Stimulated activated CD4-positive, alpha-beta T cell treated with anti-CD3 and anti-CD28 coated beads, Interleukin-15, amount 100 ng/mL, for 48 hours (primary cell): ENCODE measurements at places on chromosomes 4 and X.

DNA sequence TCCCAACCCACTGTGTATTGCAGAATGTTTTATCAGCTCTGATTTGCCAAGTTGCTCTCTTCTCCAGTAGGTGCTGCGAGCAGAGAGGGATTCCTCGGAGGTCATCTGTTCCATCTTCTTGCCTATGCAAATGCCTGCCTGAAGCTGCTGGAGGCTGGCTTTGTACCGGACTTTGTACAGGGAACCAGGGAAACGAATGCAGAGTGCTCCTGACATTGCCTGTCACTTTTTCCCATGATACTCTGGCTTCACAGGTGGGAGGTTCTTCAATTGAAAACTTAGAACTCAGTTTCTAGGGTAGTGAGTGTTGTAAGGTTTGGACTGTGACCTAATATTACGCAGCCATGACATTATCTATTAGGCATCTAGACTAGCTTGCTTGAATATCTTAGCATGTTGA, 24.9 kb downstream of the AR start:
- no peak for DNase-seq

GRCh38 chr4:17293901-17294300, 218.0 kb downstream of the QDPR start:
- DNase-seq: no peak

DNA sequence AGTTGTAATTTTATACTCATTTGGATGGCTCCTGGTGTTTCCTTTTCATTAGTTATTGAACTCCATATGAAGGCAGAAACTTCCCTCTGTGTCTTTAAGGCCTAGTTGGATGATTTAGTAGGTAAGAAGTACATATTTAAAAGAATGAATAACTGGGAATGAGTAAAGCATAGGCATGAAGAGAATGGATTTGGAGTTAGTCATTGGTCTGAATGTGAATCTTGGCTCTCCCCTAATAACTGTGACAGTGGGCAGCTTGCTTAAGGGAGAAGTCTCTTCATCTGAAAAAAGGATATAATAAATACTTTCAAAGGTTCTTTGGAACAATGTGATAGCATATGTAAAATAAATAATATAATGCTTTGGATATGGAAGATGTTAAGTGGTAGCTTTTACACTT, 13.2 kb downstream of the SNX25 start:
- DNase-seq: no peak

GRCh38 chr4:37467223-37467622, 219.0 kb downstream of the RELL1 start:
- no peak for DNase-seq

GRCh38 chr4:68401231-68401630, 46.0 kb upstream of the TMPRSS11E start:
- DNase-seq: no peak

DNA sequence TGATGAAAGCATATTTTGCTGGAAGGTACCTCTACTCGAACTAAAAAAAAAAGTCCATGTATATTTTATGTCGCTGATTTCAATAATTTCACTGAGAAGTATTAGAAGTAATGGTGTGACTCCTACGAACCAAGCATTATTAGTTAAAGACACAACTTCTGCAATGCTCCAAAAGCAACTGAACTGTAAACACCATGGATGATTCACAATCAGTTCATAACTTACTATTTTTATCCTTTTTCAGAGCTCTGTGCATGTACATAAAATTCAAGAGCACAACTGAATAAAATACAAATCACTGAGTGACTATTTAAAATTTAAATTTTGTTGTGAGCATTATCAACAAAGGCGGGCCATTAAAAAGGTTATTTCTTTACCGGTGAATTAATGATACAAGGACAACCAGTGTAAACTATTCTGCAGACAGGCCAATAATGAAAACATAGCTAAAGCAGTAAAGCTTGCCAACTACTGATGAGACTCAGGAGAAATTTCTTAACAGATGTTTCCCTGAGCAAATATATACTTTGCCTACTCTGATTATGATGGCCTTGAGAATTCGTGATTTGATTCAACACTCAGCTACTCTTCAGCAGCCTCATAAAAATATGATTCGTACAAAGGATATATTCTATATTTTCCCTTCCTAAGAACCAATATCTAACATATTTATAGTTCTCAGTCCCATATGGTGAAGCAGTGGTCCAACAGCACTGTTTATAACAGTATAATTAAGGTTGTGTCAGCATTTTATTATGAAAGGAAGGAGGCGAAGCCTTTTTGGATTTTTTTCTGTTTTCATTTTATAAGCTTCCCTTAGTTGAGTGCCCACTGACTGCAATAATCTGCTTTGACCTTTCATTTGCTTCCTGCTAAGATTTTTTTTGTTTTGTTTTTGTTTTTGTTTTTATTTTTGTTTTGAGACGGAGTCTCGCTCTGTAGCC, 62.8 kb upstream of the NEIL3 start:
- DNase-seq: no peak

GRCh38 chr4:41466249-41466648, 71.7 kb upstream of the LIMCH1 start:
- DNase-seq: no peak

DNA sequence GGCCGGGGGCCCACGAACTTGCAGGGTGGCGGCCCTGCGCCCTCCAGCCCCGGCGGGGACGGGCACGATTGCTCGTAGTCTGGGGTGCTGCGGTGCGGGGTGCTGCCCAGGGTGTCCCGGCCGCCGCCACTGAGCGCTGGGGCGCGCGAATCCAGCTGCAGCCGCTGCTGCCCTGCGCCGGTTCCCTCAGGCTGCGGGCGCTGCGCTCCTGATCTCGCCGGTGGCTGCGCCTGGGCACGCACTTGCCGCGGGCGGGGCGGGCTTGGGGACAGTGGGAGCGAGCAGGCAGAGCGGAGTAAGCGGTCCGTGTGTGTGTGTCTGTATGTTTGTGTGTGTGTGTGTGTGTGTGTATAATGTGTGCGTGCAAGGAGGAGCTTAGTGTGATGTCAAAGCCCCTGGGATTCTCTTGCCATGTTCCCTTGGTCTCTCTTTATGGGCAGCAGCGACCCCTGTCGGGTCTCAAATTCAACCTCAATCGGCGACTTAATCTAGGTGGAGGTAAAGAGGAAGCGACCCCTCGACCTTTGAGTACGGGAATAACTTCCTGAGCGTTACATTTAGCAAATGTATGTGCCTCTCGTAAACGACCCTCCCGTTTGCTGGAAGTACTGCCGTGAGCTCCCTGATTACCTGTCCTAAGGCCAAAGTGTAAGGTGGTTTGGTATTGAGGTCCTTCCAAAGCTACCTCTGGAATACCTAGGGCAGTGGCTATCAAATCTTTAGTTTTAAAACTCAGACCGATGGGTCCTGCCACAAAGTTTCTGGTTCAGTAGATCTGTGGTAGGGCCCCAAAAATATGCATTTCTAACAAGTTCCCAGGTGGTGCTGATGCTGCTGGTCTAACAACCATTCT, at the start of gene RNF150:
Gene RNF150, minus strand, starts transcription at position 324 of the 853 bp plus-strand sequence.
- no peak for DNase-seq

DNA sequence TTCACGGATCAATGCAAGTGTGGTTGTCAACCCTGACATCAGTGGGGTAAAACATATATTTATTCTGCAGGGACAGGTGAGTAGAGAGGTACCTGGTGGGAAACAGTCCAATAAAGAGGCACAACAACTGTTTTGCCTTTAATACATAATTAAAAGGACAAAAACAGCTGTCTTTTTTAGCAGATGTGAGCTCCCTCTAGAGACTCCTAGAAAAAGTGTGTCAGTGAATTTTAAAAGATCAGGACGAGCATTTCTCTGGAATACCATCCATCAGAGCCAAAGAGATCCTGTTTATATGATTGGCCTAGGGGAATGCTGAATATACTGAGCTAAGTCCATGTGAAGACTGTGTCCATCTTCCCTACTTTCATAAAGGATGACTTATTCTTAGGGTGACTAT, 58.3 kb downstream of the TMEM144 start:
- DNase-seq: no peak

DNA sequence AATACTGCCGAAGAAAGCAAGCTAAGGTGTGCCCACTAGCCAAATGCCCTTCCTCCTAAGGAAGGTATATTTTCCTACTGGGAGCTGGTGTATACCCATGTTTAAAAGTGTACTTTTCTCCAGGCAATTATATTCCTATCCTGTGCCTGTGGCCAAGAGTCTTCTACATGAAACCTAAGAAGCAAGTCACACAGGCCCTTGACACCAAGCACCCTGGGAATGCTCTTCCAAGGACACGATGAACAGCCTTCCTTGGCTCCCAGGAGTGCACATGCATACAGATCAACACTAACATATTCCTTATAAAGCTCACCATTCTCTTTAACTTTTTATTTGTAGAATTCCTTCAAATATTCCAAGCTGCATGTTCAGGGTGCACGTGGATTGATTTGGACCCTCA, 17.3 kb upstream of the ARHGAP6 start:
- DNase-seq: no peak

GRCh38 chrX:110318664-110318968, 731 bp upstream of the AMMECR1 start:
- DNase-seq: no peak

GRCh38 chrX:1384658-1385252, 7.2 kb downstream of the SLC25A6 start:
- DNase-seq: no peak

DNA sequence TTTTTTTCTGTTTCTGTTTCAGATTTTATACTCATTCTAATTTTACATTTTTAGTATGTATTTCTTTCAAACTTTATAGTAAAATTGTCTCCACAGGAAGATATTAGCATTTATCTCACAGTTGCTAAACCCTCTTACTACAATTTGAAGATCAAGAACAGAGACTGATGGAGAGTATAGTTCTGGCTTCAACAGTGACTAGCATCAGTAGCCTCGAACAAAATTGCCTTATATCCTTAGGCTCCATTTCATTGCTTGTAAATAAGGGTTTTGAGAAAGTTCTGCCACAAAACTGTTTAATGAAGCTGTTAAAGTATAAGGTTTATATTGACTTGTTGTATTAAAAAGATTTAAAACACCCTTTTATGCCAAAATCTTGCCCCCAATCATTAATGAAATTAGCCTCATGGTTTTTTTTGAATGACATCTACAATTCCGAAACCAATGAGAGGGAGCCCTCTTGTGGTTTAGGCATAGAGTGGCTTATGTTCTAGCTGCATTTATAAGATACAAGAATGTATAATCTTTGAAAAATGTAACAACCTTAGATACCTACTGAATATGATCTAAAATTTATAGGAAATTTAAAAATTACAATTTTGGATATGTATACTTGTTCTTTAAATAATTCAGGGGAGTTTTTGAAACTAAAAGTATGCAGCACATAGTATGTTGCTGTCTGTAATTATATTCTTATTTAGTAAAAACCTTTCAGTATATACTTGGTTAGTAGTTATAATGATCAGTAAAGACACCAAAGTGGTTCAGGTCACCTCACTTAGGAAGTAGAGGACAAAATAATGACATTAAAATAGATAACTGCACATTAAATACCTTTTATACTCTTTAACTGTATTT, 109.8 kb upstream of the HPGD start:
- DNase-seq: no peak

DNA sequence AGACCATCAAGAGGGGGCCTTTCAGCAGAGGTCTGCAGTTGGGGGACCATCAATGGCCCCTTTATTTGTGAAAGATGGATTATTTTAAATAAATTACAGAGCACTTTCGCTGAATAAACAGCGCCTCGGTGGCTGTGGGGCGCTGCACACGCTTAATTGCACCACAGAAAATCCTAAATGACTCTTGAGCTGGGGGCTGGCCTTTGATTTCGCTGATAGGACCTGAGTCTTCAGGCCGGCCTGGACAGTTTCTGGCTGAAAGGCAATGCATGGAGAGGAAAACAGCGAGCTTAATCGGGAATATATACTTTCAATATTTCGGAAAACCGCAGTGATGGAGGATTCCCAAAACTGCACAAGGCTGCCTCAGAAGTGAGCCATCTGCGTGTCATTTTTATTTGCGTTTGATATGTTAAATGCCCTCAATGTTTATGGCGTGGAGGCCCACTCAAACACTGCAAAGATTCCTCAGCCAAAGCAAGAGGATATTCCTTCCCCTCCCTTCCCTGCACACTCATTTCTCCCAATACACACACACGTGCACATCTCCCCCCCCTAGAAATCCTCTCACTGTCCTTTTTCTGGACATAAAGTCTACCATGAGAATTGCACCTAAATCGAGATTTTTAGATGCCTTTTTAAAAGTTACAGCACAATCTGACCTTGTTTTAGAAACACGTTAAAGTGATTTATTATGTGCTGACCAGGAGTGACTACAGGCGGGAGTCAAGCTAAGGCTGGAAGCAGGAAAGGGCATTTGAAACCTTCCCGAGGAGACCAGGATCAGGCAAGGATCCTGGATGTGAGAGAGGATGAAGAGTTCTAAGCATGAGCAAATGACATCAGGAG, 340.7 kb downstream of the RAB28 start:
- DNase-seq: no peak

DNA sequence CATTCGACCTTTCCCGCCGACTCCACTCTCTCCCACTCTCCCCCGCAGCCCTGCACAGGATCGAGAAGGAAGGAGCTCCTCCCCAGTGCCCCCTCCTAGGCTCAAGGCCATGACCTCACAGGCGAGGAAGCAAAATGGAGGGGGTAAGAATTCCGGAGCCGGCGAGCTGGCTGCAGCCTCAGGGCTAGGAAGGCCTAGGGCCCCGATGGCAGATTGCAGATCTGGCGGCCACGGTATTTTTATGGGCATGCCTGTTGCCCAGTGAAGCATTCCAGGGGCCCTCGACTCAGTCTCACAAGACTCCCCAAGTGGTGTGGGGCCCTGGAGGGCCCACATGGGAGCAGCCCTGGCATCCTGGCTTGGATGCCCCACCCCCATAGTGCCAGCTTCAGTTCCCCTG, 942 bp upstream of the L1CAM start:
- no peak for DNase-seq

GRCh38 chrX:44784241-44784640, 59.6 kb upstream of the DUSP21 start:
- DNase-seq: no peak

DNA sequence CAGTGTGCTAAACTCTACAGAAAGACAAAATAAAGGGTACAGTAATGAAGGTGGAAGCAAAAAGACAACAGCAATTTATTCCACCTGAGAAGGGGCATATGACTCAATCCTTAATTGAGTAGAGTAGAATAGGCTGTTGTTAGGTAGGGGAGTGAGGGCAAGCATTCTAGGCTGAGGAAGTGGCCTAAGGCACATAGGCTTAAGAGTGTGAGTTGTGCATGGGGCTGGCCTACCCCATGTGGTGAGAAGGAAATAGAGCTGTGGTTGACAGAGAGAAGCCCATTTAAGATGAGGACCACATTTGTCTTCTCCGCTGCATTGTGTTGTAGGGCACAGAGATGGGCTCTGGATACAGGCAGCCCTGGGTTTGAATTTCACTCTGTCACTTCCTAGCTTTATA, 3.4 kb upstream of the ZCCHC18 start:
- no peak for DNase-seq

DNA sequence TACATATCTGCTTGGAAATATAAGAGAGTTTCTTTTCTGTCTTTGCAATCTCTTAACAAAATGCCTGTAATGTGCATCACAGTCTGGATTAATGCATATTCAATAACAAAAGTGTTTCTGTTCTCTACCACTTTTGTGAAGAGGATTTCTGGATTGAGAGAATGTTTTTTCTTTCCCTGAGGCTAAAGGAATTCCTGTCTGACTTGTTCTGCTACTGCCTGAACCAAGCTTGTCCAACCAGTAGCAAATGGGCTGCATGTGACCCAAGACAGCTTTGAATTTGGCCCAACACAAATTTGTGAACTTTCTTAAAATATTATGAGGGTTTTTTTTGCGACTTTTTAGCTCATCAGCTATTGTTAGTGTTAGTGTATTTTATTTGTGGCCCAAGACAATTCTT, 1133.9 kb downstream of the SH3BGRL start:
- no peak for DNase-seq

- DNase-seq: peak; percentile 44
Measured at GRCh38 chr4:985123-985830, 1.6 kb upstream of the IDUA start.
